ENCODE measurements at places on chromosomes 5 and 9.
A peak's percentile ranks its signal among the peaks of the same experiment; 100 is the strongest.

- no peak for DNase-seq
Observed at GRCh38 chr5:175900157-175900556, 28.8 kb downstream of the CPLX2 start.

DNA sequence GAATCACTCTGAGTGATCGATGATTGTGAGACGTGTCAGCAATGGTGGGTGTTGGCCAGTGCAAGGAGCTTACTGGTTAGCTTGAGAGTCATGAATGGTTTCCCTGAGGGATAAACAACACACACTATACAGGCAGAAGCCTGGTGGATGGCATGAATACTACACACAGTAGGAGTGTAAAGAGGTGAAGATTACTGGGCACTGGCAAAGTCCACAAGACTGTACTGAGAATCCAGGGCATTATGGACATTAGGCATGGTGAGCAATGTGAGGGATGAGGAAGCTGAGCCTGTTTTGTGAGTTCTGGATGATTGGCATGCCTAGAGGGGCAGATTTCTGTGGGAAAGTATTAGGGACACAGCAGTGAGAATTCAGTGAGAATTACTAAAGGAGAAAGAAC lies 71.3 kb downstream of the KDM4C start:
- no peak for DNase-seq

GRCh38 chr5:124659798-124660197 lies 86.6 kb downstream of the ZNF608 start:
- no peak for DNase-seq

- DNase-seq, result peak; percentile 49
Observed at GRCh38 chr5:87074934-87075541, 192.6 kb upstream of the RASA1 start.

DNA sequence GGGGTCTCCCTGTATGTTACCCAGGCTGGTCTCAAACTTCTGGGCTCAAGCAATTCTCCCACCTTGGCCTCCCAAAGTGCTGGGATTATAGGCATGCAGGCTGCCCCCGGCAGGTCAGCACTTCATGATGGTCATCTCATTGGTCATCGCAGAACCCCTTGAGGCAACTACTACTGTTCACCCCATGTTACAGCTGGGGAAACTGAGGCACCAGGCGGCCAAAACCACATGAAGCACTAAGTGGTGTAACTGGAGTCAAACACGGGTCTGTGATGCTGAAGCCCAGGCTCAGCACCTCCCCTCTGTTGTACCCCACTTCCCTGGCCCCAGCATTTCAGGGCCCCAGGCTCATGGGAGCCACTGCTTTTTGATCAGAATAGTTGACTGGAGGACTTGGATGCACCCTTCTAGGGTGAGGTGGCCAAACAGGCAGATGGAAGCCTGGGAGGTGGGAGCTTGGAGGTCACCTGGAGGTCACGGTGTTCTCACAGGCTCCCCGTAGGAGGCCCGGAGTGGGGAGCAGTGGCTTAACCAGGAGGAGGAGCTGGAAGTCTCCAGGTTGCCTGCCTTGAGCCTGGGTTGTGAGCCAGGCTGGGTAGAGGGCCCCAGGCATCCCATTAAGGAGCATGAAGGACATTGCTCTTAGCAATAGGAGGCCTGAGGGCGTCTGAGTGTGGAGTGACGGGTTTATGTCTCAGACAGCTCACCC lies 57.3 kb upstream of the RPL26L1 start:
- no peak for DNase-seq

GRCh38 chr9:10104774-10105173 lies 508.0 kb downstream of the PTPRD start:
- DNase-seq, result no peak

DNA sequence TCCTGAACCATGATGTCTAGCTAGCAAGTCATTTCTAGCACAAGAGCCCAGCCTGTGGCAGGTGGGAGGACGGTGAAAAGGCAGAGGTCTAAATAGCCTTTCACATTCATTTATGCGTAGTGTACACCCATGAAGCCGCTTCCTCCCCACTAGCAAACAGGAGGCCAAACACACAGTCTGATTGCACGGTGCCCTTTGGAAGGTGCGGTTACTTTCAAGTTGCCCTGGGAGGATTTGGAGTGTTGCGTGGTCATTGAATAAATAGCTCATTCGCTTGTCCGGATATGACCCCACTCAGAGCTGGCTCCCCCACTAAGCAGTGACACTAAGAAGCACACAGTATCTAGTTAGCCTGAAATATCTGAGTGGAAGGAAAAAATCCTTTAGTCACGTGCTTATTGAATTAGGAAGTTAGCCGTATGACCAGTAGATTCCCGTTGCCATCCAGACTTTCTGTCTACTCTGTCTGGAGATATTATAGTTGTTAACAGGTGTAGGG lies 664 bp upstream of the ARSB start:
- peak; percentile 79 for DNase-seq

DNA sequence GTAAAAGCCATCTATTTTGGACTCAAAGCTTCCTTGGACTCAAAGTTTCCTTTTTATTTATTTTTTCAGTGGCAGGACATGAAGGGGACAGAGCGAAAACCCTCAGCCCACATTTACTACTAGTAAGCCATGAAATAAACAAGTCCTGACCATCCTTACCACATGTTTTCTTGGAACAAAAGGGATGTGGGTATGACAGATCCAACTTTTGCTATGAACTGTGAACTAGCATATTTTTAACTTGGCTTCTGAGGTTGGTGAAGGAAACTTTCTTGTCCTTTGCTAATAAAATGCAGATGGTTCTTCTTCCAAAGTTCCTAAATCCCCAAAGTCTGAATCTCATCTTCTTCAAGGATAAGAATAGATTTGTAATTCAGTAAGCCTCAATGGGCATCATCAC lies 122.7 kb upstream of the TNC start:
- DNase-seq, result no peak

- peak; percentile 99 for DNase-seq
Observed at GRCh38 chr9:127611899-127612790, at the start of gene STXBP1. Gene STXBP1, plus strand, starts transcription at chr9:127612277. Its CDS starts 127 bp downstream, at chr9:127612404.
